ENCODE measurements at places on chromosomes 16 and 17.
A peak's percentile ranks its signal among the peaks of the same experiment; 100 is the strongest.

- peak; percentile 42 for DNase-seq
These were observed 14.2 kb upstream of the PEMT start for GRCh38 chr17:17605729-17606088.

DNA sequence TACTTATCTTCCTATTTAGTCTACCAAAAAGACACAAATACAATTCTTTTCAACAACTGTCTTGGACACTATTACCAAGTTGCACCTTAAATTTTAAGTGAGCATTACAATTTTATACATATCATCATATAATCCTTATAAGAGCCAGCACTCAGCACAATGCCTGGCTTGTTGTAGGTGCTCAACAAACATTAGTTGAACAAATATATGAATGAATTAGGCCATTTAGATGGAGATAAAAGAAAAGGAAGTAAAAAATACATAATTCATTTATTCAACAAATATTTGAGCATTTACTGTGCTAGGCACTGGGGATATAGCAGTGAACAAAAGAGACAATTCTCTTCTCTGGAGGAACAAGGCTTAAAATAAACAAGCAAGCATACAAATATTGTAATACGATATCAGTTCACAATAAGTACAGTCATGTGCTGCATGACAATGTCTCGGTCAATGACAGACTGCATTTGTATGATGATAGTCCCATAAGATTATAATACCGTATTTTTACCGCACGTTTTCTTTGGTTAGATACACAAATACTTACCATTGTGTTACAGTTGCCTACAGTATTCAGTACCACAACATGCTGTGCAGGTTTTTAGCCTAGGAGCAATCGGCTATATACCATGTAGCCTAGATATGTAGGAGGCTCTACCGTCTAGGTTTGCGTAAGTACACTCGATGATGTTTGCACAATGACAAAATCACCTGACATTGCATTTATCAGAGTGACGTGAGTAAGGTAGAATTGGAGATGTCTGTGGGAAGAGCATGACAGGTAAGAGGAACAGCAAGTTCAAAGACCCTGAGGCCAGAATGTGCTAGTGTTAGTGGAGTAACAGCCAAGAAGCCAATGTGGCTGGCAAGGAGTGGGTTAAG lies 86.4 kb upstream of the HS3ST2 start:
- no peak for DNase-seq

- DNase-seq: peak; percentile 30
These were observed at the start of gene TMEM98 for GRCh38 chr17:32927724-32928585. TMEM98 (plus strand) TSS chr17:32928153; CDS start chr17:32931529, 3,376 bp downstream.

DNA sequence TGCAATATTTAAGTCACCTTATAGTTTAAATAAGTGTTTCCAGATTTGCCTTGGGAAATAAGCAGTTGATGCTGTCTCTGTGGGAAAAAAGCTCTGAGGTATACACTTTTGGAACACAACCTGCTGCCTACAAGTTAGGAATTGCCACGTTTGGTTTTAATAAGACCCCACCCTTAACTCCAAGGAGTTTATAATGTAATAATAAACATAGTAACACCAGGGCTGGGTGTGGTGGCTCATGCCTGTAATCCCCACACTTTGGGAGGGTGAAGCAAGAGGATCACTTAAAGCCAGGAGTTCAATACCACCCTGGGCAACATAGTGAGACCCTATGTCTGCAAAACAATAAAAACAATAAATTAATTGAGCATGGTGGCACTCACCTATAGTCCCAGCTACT lies 15.9 kb upstream of the SMG1 start:
- no peak for DNase-seq

GRCh38 chr17:50430821-50431618 lies 5.0 kb downstream of the ACSF2 start:
- DNase-seq: no peak

- no peak for DNase-seq
These were observed 16.6 kb downstream of the SOX8 start for GRCh38 chr16:998211-998610.

DNA sequence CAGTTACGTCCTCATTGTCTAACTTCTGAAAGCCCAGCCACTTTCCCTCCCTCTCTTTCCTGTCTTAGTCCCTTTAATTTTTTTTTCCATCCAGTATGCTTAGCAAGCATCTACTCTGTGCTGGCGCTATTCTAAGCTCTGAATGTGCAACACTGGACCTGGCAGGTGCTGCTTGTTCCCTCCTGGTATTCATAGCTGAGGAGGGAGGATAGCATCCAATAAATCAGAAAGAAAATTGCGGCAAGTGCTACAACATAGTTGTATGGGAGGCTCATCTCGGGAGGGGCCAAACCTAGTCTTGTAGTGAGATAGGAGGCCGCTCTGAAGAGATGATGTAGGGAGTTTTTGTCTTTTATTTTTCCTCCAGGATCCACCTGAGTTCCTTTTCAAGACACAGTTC lies 457.3 kb upstream of the HSBP1 start:
- DNase-seq: no peak

DNA sequence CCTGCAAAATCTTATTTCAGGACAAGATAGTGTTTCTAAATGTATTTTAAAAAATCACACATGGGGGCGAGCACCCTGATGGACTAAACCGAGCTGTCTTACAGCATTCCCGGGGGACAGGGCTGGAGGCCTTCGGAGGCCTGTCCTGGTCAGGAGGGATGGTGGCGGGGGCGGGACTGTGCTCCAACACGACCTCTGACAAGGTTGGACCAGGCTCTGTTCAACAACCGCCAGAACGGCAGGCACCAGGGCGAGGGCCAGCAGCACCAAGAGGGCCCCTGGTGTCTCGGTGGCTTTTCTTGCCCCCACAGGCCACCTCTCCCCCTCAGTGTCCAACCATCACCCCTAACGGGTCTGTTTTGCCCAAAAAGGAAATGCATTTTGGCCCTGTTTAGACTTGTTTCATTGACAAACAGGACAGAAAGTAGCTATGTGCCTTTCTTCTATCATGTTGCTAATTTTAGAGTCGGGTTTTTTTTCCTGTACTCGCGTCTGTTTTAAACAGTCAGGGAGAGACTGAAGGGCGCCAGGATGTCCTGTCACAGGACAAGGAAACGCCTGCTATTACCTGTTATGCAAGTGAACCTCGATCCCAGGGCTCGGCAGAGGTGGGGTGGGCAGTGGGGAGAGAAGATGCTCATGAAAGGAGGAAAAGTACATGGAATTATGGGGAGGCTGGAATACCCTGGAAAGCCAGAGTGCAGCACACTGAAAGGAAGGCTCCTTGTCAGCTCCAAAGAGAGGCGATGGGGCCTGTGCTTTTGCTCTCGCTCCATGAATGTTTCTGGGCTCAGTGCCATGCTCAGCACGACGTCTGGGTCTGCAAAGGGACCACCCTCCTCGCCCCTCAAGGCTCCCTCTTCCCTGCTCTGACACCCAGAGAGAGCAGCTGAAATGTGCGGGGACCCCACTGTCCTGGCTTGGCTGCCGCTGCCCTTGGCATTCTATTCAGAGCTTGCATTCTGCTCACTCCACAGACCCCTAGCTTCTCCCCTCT lies 11.9 kb downstream of the TMEM204 start:
- DNase-seq: no peak

Measured in ELR (cell line).